ENCODE measurements at places on chromosomes 12 and 14.

DNA sequence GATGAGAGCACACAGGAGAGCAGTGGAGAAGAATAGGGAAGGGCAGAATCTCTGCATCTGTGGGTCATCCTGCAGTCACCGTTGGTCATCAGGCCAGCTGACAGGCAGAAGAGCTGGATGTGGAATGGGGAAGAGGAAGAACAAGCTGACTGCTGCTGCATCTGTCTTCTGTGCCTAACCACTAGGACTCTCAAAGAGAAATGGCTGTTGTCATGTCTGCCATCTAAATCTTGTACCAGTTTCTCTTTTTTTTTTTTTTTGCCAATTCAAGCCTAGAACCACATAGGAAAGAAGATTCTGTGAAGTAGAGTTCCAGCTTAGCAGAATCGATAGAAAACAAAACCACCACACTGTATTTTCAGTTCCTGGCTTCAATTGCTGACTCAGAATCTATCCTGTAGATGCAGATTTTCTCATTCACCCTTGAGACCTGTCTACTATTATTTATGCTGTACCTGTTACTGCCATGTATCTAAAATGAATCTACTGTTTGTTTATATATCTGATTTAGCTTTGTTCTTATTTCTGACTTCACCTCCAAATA lies 421.9 kb upstream of the PRICKLE1 start:
- DNase-seq = no peak

GRCh38 chr12:6426882-6427671 lies 17.7 kb upstream of the CD27 start:
- DNase-seq = peak; percentile 83

- DNase-seq = no peak
Observed at GRCh38 chr14:89501381-89501780, 84.3 kb upstream of the FOXN3 start.

GRCh38 chr14:105155681-105156413 lies 12.7 kb downstream of the JAG2 start:
- no peak for DNase-seq

DNA sequence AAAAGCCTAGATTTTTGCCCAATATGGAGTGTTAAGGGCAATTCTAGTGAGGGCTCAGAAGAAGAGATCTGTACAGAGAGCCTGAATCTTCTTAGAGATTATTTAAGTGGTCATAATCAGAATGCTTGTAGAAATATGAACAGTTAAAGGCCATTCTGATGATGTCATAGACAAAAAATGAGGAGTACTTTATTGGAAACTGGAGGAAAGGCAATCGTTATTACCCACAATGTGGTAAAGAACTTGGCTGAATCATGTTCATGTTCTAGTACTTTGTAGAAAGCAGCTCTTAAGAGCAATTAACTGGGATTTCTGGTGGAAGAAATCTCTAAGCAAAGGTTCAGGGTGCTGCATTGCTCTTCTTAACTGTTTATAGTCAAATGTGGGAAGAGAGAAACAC lies 36.4 kb upstream of the SYT10 start:
- DNase-seq = no peak

Measured in CD4-positive, alpha-beta T cell treated with Interleukin-15 for 1 hour (primary cell).